IMR-90 (cell line): ENCODE measurements at places on chromosomes 5 and 9. TPM values are rescaled to one million over a fixed set of nuclear protein-coding genes. Genes with fewer than 3 reads are reported as not detected.

DNA sequence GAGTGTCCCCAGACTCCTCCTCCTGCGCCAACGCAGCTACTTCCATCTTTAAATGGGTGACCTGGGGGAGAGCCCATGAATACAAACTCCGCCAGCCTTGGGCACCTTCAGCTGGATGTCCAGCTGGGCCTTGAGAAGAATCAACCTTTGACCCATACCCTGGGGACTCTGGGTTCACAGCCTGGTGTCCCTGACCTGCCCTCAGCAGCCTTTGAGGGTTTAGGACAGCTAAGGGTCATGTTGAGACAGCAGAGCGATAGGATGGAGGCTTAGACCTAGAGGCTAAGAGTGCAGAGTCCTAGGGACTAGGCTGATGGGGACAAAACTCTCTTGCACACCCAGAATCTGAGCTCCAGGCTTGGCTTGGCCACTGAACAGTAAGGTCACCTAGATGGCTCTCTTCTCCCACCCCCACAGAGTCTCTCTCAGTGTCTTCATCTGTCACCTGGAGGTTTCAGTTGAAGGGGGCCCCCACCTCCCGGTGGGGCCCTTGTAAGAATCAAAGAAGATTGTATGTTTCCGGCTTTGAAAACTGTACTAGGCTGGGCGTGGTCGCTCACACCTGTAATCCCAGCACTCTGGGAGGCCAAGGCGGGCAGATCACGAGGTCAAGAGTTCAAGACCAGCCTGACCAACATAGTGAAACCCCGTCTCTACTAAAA is 6.7 kb upstream of the AQP3 start:
- H3K27ac ChIP-seq: no peak overlapping the region
- DNase-seq: no peak
- H3K4me1 ChIP-seq: peaks cover 7% of the 10 kb centered on the region

GRCh38 chr9:24096756-24097155 is 270.7 kb upstream of the ELAVL2 start:
- no peak for DNase-seq
- H3K27me3 ChIP-seq: no peaks in the 10 kb centered on the region
- no peaks in the 10 kb centered on the region for H3K4me1 ChIP-seq
- H3K36me3 ChIP-seq: no peaks in the 10 kb centered on the region
- no peak overlapping the region for H3K27ac ChIP-seq
- no peak overlapping the region for H3K4me3 ChIP-seq

DNA sequence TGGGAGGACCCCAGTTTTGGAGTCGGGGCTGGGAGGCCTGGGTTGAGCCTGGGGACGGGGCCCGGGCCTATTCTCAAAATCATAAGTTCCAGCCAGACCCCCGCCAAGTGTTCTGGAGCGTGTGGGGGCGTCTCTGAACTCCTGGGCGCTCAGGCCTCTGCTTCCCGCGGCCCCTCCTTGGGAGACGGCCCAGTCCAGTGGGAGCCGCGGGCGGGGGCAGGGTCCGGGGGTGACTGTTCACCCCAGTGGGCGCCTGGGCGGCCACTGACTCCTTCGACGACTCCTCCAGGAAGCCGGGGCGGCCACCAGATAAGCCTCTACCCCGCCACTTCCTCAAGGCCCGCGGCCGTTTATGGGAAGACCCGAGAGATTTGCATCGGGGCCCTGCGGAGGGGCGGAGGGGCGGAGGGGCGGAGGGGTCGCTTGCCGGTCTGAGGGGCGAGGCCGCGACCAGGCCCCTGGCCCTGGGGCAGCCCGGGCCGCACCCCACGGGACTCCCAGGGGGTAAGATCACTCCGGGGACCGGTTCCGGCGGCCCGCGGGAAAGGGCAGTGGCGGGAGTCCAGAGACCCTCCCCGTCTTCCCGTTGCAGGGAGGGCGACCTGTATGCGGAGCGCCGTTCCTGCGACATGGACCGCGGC is 655 bp downstream of the TOR4A start:
- DNase-seq: no peak
- H3K27ac ChIP-seq: peak overlapping the region; percentile 81
- H3K4me1 ChIP-seq: peaks cover 21% of the 10 kb centered on the region
- no peaks in the 10 kb centered on the region for H3K27me3 ChIP-seq

- H3K27ac ChIP-seq: no peak overlapping the region
- H3K4me1 ChIP-seq: no peaks in the 10 kb centered on the region
- no peaks in the 10 kb centered on the region for H3K36me3 ChIP-seq
- peaks cover 2% of the 10 kb centered on the region; the same call in 1 of the 2 replicates for H3K27me3 ChIP-seq
- H3K4me3 ChIP-seq: no peak overlapping the region
- no peak for DNase-seq
Observed at GRCh38 chr5:1719860-1720259, 79.8 kb downstream of the MRPL36 start.

GRCh38 chr5:40277161-40277906 is 402.4 kb upstream of the PTGER4 start:
- no peak overlapping the region for H3K27ac ChIP-seq
- no peak for DNase-seq
- peaks cover 5% of the 10 kb centered on the region; the same call in 1 of the 2 replicates for H3K4me1 ChIP-seq
- no peaks in the 10 kb centered on the region for H3K27me3 ChIP-seq
- H3K4me3 ChIP-seq: no peak overlapping the region

DNA sequence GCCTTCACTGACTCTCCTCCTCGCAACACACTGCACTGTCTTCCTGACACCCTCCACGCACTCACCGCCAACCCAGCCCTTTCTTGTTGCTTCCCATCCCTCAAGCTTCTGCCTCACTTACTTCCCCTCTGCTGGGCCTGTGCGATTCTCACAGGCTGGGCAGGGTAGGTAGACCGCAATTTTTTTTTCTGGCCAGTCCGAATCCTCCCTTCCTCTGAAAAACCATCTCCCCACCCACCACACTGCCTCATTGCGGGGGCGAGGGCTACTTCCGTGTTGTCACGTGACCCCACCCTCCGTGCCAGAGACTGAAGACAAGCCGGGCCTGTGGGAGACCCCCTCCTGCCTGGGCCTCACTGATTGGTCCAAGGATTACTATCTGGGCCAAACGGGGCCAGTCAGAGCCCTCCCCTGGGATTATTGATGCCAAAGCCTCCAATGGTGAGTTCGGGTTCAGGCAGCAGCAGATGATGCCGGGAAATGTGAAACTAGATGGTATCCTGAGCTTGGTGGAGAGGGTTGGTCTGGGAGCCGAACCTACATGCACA is 73.1 kb downstream of the STK10 start:
- no peak overlapping the region for H3K27ac ChIP-seq
- H3K27me3 ChIP-seq: no peaks in the 10 kb centered on the region
- no peak for DNase-seq
- H3K4me3 ChIP-seq: no peak overlapping the region
- peaks cover 13% of the 10 kb centered on the region; the same call in 1 of the 2 replicates for H3K36me3 ChIP-seq

GRCh38 chr9:23412046-23412445 is 414.0 kb downstream of the ELAVL2 start:
- H3K27me3 ChIP-seq: no peaks in the 10 kb centered on the region
- H3K27ac ChIP-seq: no peak overlapping the region
- H3K4me3 ChIP-seq: no peak overlapping the region
- no peaks in the 10 kb centered on the region for H3K36me3 ChIP-seq
- no peak for DNase-seq

DNA sequence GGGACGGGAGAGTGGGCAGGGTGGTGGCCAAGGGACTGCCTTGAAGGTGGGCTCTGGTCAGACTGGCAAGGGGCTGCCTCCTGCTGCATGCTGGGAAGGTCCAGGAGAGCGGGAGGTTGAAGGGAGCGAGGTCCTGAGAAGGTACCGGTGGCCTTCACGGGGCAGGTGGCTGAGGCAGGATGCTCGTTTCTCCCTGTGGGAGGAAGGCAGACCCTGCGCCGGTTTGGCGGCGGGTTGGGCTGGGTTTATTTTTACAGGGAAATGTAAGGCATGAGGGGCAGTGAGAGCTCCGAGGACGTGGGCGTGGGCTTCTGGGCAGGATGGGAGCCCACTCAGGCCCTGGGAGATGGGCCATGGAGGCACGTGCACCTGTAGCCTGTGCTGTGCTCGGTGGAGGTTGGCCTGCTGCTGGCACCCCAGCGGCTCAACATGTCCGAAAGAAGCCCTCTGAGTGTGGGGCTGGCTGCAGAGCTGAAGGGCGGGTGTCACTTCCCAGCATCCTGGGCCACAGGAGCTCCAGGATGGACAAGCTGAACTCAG is 27.3 kb downstream of the IER5L start:
- no peak overlapping the region for H3K27ac ChIP-seq
- peaks cover 13% of the 10 kb centered on the region for H3K4me1 ChIP-seq
- H3K4me3 ChIP-seq: no peak overlapping the region
- peaks cover 37% of the 10 kb centered on the region for H3K36me3 ChIP-seq
- DNase-seq: no peak
- no peaks in the 10 kb centered on the region for H3K27me3 ChIP-seq

- no peak overlapping the region for H3K4me3 ChIP-seq
- H3K4me1 ChIP-seq: 0 out of 2 replicates have a peak, but pooled peaks cover 2% of the 10 kb centered on the region
- H3K27ac ChIP-seq: no peak overlapping the region
- no peaks in the 10 kb centered on the region for H3K27me3 ChIP-seq
Observed at GRCh38 chr5:68148096-68148495, 67.5 kb upstream of the PIK3R1 start.

Gene GPRIN1
- 4.7 and 5.1 TPM in 2 replicates for polyA plus RNA-seq

Gene CDH12
- not detected in 2 replicates for polyA plus RNA-seq

Gene ENTR1
- 34.9 and 37.3 TPM in 2 replicates for polyA plus RNA-seq

Gene CREBRF
- polyA plus RNA-seq: 3.0 and 3.2 TPM in 2 replicates

Gene SYK
- not detected in 2 replicates for polyA plus RNA-seq
